ENCODE measurements at places on chromosomes 6 and 20. TPM values are rescaled to one million over a fixed set of nuclear protein-coding genes. Genes with fewer than 3 reads are reported as not detected.

GRCh38 chr20:63501818-63502670 lies 3.2 kb upstream of the EEF1A2 start:
- DNase-seq = no peak

DNA sequence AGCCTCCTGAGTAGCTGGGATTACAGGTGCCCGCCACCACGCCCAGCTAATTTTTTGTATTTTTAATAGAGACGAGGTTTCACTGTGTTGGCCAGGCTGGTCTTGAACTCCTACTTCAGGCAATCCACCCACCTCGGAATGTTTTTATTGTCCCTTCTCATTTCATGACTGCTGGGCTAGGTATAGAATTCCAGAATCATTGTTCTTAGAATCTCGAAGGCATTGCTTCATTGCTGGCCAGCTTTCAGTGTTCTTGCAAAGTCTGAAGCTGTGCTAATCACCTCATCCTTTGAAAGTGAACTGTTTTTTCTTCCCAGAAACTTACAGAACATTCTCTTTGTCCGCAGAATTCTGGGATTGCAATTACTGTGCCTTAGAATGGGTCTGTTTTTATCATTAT lies 49.0 kb downstream of the PTPN1 start:
- DNase-seq = no peak

- no peak for DNase-seq
Observed at GRCh38 chr20:7355051-7355450, 585.2 kb downstream of the HAO1 start.

GRCh38 chr6:169240591-169241390 lies 12.9 kb downstream of the THBS2 start:
- DNase-seq = no peak

- DNase-seq = no peak
Observed at GRCh38 chr6:127058027-127058426, 60.4 kb upstream of the RSPO3 start.

DNA sequence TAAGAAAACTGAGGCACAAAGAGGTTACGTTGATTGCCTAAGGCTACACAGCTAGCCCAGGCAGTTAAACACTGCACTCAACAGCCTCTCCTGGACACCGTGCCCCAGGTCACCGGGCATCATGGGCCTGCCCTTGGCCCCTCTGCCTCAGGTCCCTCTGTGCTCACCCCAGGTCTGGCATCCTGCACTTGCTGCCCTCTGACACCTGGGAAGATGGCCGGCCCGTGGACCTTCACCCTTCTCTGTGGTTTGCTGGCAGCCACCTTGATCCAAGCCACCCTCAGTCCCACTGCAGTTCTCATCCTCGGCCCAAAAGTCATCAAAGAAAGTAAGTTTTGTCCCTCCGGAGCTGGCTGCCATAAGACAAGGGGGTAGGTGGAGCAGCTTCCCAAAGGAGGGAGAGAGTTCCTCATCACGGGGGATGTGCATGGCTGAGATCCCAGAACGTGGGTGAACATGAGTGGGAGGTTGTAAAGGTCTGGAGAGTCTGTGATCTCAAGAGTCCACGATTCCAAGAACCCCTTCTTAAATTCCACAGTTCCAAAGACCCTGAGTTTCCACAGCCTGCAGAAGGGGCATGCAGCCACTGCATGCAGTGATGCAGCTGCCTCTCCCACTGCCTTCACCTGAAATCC lies 3.0 kb downstream of the BPIFB1 start:
- DNase-seq = no peak

GRCh38 chr6:143611580-143611979 lies 66.2 kb upstream of the PHACTR2 start:
- no peak for DNase-seq

DNA sequence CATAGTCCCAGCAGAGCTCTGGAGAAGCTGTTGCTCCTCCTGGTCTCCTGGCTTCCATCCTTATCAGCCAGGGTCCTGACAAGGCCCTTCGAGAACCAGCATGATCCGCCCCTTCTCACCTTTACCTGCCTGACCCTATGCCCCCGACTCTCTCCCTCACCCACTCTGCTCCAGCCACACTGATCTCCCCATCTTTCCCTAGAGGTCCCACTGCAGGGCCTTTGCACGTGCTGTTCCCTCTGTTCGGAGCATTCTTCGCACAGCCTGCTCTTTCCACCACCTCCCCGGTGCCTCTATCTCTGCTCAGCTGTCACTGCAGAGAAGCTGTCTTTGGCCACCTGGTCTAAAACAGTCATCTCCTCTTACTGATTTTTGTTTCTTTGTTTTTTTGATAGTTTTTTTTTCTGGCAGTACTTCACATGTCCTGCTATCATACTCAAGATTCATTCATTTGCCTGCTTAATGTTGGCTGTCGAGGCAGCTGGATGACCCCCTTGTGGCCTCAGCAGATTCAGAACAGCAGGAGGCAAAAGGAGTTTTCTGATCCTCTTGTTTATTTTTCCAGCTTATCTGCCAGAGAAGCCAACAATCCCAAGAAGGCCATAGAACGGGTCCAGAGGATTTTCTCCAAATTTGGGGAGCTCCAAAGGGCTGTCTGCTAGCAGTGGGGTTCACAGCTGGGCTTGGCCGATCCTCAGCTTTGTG lies 1.6 kb upstream of the PTGIS start:
- no peak for DNase-seq

- no peak for DNase-seq
Observed at GRCh38 chr6:41344876-41345275, 9.5 kb downstream of the NCR2 start.

DNA sequence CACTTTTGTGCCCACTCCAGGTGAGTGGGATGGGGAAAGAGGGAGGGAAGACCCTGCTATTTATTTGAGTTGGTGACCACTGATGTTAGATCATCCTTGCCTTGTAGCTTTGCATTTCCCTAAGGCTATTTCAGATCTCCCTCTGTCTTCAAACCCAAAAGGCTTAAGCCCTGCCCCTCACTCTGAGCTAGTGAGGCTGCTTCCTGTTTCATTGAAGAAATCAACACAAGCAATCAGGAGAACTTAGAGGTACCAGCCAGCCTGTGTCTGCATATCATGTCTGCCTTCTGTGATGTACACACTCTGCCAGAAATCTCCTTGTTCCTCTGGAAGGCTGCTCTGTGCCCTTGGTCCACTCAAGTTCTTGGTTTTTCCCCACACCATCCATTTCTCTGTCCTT lies 135.3 kb downstream of the ARID1B start:
- DNase-seq = no peak

- DNase-seq = no peak
Observed at GRCh38 chr20:19815553-19815991, 57.5 kb downstream of the RIN2 start.

DNA sequence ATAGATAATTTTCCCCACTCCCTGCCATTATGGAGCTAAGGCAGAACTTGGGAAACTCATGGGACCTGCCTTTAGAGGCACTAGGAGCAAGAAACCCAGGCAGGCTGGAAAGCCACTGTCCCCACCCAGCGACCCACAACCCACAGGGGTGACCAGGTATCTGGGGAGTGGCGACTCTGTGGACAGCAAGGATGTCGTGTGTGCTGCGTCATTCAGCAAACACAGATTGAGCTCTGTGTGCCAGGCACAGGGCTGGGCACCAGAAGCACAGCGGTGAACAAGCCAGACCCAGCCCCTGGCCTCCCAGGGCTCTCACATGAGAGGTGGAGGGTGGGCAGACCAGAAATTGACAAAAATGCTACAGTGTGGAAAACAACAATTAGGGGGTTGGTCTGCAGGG lies 27.7 kb downstream of the DLGAP4 start:
- no peak for DNase-seq

GRCh38 chr6:129342243-129342642 lies 367.7 kb downstream of the ARHGAP18 start:
- no peak for DNase-seq

- DNase-seq = no peak
Observed at GRCh38 chr6:2667617-2668016, 83.1 kb downstream of the MYLK4 start.

Gene FKBP1A
- 952 TPM for total RNA-seq

Gene C20orf204
- total RNA-seq = 14.2 TPM

Gene AKAP7
- 5.2 TPM for total RNA-seq

Gene NTSR1
- not detected for total RNA-seq

Gene SIM1
- 0.41 TPM for total RNA-seq

Gene ZSCAN23
- 6.8 TPM for total RNA-seq

Gene GGT7
- total RNA-seq = 20.3 TPM

Gene SLC29A1
- 142 TPM for total RNA-seq

Gene TREML2
- 0.10 TPM for total RNA-seq

Data from endothelial cell (in vitro differentiated cells).